ENCODE measurements at places on chromosomes 3 and 15.

- DNase-seq = no peak
These were observed 27.8 kb downstream of the LIPC start for GRCh38 chr15:58459560-58459959.

DNA sequence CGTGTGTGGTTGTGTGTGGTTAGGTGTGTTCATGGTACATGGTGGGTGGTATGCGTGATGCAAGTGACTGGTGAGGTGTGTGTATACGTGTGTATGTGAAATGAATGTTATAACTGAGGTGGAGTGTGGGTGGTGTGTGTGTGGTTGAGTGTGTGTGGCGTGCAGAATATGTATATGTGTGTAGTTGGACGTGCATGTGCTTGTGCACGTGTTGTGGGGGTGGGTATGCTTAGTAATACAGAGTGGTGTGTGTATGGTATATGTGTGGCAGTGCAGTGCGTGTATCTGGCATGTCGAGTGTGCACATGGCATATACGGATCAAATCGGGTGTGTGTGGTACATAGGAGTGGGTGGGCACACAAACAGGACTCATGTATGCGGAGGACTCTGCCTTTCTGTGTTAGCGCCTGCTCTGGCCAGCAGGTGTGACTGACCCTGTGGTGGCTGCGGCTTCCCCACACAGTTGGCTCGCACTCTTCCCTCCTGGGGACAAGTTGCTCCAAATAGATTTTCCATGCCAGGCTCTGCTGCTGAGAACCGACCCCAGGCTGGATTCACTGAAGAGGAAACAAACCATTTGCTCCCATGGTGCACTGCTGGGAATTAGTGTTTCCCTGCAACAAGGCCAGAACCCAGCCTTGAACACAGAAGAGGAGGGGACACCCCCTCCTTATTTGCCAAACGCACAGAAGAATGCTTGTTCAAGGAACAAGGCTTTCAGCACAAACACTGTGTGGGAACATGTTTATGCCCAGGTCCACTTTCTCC lies 1.2 kb upstream of the C3orf70 start:
- no peak overlapping the region for H3K4me3 ChIP-seq
- no peak overlapping the region for H3K27ac ChIP-seq
- no peak for DNase-seq
- peaks cover 69% of the 10 kb centered on the region for H3K27me3 ChIP-seq

GRCh38 chr15:96147267-96147666 lies 183.2 kb upstream of the NR2F2 start:
- no peak for DNase-seq
- no peak overlapping the region for H3K27ac ChIP-seq
- H3K36me3 ChIP-seq = no peaks in the 10 kb centered on the region
- no peaks in the 10 kb centered on the region for H3K27me3 ChIP-seq
- H3K4me1 ChIP-seq = no peaks in the 10 kb centered on the region
- H3K4me3 ChIP-seq = no peak overlapping the region

DNA sequence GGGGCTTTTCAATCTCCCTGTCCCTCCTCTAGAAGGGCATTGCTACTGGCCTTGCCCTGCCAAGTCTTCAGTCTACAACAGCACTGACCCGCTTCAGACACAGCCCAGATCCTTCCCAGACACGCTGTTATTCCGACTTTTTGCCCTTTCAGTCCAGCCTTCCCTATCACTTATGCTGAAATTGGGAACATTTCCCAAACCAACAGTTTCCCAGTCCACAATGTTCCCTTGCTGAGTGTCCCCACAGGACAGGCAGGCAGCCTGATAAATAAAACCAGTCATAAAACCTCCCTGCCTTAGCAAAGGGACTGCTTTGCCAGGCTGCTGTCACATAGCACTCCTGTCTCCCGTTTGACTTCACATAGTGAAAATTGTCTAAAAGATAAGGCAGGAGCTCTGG lies 43.5 kb downstream of the GOLGA6L2 start:
- H3K36me3 ChIP-seq = no peaks in the 10 kb centered on the region
- no peaks in the 10 kb centered on the region for H3K4me1 ChIP-seq
- H3K27ac ChIP-seq = no peak overlapping the region
- DNase-seq = no peak
- H3K27me3 ChIP-seq = peaks cover 6% of the 10 kb centered on the region

GRCh38 chr3:31016196-31016595 lies 121.7 kb upstream of the GADL1 start:
- H3K27ac ChIP-seq = no peak overlapping the region
- no peaks in the 10 kb centered on the region for H3K27me3 ChIP-seq
- H3K4me1 ChIP-seq = peaks cover 13% of the 10 kb centered on the region
- no peaks in the 10 kb centered on the region for H3K36me3 ChIP-seq
- H3K4me3 ChIP-seq = no peak overlapping the region

DNA sequence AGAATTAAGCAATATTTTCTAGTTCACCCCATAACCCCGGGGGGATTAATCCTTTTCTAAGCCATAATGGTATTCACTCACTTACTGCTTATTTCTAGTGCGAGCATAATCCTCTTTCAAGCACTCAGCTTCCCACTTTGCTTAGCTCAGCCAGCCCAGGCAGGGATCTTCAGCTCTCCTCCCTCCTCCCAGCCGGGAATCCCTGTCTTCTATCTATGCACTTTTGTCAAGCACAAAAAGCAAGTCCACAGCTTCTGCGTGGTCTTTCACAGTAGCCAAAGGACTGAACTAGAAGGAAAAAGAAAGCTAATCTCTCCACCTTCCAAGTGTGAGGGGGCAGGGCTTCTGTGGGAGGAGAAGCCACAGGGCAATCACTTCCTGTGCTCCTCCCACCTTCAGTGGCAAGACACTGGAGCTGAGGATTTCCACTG lies 62.8 kb downstream of the PEX5L start:
- peaks cover 5% of the 10 kb centered on the region for H3K4me1 ChIP-seq
- no peak overlapping the region for H3K4me3 ChIP-seq
- no peaks in the 10 kb centered on the region for H3K36me3 ChIP-seq
- no peaks in the 10 kb centered on the region for H3K27me3 ChIP-seq

- H3K4me1 ChIP-seq = no peaks in the 10 kb centered on the region
- no peaks in the 10 kb centered on the region for H3K36me3 ChIP-seq
- no peak for DNase-seq
These were observed 51.2 kb downstream of the EPHA6 start for GRCh38 chr3:96865605-96866004.

DNA sequence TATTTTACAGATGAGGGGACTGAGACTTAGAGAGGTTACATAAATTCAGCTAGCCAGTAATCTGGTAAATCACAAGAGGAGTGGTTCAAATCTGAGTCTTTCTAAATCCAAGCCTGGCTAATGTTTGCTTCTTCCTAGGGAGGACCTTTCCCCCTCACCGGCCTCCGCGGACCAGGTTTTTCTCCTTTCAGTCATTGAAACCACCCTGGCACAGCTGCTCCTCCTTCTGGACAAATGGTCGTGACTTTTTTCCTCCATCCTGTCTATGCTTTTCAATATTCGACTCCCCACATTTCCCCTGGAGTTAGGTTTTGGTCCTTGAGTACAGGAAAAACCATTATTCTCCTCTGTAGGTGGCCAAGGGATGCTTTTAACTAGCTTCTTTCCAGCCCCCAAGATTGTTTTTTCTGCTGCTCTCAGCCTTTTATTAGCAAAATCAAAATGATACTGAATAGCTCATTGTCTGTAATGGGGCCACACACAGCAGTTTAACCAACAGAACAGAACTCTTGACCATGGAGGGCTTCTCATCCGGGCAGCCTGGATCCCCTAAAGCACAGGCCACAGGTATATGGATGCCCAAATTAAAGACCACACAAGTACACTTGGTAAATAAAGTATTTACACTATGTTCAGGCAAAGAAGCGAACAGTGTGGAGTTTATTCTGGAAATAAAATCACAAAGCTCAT lies 85.9 kb upstream of the KLHL25 start:
- H3K27ac ChIP-seq = no peak overlapping the region
- no peaks in the 10 kb centered on the region for H3K4me1 ChIP-seq
- no peaks in the 10 kb centered on the region for H3K36me3 ChIP-seq

- no peaks in the 10 kb centered on the region for H3K4me1 ChIP-seq
- no peak overlapping the region for H3K4me3 ChIP-seq
- DNase-seq = no peak
- no peak overlapping the region for H3K27ac ChIP-seq
- H3K36me3 ChIP-seq = no peaks in the 10 kb centered on the region
These were observed 52.1 kb upstream of the PRR23E start for GRCh38 chr3:127140501-127141460.

DNA sequence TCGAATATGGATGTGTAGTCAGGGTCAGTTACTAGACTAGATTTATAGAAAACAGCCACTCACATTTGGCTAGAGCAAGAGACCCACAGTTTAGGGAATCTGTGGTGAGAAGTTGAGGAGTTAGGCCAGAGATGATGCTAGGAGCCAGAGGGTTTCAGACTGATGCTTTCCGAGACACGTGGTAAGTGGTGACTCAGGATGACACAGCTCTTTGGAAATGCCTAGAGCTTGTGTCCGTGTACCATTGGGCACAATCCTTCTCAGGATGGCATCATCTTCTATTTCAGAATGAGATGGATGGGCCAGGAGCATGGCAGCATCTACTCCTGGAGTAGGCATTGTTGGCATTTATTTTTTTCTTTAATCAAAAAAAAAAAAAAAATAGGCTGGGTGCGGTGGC lies 28.5 kb downstream of the PTPRG start:
- H3K27me3 ChIP-seq = no peaks in the 10 kb centered on the region
- DNase-seq = no peak
- 0 out of 2 replicates have a peak, but pooled peaks cover 3% of the 10 kb centered on the region for H3K36me3 ChIP-seq

DNA sequence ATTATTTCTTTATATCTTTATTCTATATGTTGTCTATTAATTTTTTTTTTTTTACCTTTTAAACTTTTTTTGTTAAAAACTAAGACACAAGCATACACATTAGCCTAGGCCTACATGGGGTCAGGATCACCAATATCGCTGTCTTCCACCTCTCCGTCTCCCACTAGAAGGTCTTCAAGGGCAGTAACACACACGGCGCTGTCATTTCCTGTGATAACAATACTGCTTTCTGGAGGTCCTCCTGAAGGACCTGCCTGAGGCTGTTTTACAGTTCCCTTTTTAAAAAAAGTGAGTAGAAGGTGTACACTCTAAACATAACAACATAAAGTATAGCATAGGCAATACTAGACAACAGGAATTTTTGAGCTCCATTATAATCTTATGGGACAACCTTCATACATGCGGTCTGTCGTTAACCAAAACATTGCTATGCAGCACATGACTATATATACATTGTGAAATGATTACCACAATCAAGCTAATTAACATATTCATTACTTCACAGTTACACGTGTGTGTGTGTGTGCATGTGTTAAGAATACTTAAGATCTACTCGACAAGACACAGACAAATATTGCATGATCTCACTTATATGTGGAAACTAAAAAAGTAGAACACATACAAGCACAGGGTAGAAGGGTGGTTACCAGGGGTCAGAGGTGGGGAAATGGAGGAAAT lies 20.8 kb downstream of the RAB6B start:
- no peaks in the 10 kb centered on the region for H3K4me1 ChIP-seq
- H3K36me3 ChIP-seq = no peaks in the 10 kb centered on the region
- no peak overlapping the region for H3K27ac ChIP-seq
- no peak for DNase-seq
- no peaks in the 10 kb centered on the region for H3K27me3 ChIP-seq

GRCh38 chr15:35281515-35281914 lies 196.4 kb upstream of the NANOGP8 start:
- no peak overlapping the region for H3K4me3 ChIP-seq
- no peaks in the 10 kb centered on the region for H3K27me3 ChIP-seq
- no peak overlapping the region for H3K27ac ChIP-seq
- no peak for DNase-seq
- H3K4me1 ChIP-seq = peaks cover 5% of the 10 kb centered on the region
- no peaks in the 10 kb centered on the region for H3K36me3 ChIP-seq

DNA sequence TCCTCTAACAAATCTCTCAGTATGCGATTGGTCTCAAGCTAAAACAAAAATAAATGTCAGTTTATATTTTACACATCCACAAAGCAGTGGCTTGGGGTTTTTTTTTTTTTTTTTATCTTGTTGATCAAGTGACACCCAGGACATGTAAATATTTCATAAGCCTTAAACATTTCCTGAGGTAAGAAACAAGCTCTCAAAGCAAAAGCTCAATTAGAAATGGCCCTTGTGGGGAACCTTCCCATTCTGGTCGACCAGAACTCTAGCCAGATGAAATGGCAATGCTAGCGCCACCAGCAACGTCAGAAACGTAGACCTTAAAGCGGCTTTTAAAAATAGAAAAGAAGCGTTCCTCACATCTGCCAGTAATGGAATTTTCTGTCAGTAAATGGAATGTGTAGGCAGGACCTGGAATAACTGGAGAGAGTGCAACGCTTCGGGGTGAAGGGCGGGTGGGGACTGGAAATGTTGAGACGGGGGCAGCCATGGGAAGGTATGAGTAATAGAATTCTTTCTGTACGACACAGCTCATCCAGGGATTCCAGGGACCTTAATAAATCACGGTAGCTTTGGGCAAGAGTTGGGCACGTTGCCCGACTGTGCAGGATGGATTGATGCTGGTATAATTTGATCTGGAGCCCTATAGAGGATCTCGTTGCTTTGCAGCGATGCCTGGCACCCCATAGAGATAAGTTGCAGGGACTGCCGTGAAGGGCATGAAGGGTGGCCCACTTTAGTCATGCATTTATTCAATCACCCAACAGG lies 44.4 kb downstream of the BTD start:
- H3K27me3 ChIP-seq = no peaks in the 10 kb centered on the region
- peaks cover 34% of the 10 kb centered on the region for H3K4me1 ChIP-seq
- H3K27ac ChIP-seq = peak overlapping the region; percentile 99
- H3K4me3 ChIP-seq = no peak overlapping the region

GRCh38 chr3:52434491-52435115 lies 10.3 kb downstream of the SEMA3G start:
- H3K27ac ChIP-seq = no peak overlapping the region
- no peak for DNase-seq

DNA sequence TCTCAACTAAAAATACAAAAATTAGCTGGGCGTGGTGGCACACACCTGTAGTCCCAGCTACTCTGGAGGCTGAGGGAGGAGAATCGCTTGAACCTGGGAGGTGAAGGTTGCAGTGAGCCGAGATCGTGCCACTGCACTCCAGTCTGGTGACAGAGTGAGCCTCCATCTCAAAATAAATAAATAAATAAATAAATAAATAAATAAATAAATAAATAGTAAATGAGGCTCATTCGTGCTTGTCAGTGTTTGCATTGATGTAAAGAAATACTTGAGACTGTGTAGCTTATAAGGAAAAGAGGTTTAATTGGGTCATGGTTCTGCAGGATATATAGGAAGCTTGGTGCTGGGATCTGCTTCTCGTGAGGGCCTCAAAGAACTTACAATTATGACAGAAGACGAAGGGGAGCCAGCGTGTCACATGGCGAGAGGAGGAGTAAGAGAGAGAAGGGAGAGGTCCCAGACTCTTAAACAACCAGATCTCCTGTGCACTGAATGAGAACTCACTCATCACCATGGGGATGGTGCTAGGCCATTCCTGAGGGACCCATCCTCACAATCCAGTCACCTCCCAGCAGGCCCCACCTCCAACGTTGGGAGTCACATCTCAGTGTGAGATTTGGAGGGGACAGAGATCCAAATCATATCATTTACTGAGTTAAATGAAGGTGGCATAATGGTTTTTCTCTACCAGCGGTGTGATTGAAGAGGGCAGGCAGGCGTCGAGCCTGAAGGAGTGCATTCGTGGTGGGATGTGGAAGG lies 104.5 kb downstream of the FNDC3B start:
- peak overlapping the region; percentile 99 for H3K27ac ChIP-seq
- H3K27me3 ChIP-seq = no peaks in the 10 kb centered on the region
- H3K4me1 ChIP-seq = peaks cover 59% of the 10 kb centered on the region
- H3K36me3 ChIP-seq = peaks cover 29% of the 10 kb centered on the region
- no peak for DNase-seq
- H3K4me3 ChIP-seq = no peak overlapping the region

All from RWPE2 (cell line).